NCI-H146 (cell line): ENCODE measurements at places on chromosomes 1 and 21.

DNA sequence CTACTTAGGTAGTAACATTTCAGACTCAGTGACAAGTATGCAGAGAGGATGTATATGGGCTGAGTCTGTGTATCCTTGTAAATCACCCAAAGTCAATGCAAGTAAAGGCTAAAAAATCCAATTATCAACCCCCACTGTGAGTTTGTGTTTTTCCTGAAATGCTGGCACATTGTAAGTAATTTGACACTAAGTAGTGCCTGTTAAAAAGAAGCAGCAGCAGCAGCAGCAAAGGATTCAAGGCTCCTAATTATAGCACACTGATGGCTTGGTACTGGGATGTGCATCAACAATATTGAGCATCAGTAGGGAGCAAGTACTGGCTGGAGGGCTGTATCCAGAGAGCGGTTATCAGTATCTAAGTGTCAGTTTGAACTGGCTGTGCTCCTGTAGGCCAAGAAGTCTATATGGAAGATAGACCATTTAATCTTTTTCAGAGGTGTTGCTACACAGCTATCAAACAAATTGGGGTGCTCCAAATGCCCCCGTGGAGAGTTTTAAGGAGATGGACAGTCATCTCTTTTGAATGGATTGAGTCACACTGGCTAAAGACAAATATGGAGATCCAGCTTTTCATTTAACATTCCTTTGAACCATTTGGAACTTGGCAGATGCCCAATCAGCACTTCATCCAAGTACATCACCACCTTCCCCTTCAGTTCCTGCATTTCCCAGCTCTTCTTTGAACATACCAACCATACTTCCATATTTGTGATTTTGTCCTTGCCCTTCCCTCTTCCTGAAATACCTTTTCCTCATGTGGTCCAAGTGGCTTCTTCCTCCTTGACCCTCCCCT is 241.2 kb upstream of the ST6GALNAC5 start:
- DNase-seq, result peak; percentile 54

DNA sequence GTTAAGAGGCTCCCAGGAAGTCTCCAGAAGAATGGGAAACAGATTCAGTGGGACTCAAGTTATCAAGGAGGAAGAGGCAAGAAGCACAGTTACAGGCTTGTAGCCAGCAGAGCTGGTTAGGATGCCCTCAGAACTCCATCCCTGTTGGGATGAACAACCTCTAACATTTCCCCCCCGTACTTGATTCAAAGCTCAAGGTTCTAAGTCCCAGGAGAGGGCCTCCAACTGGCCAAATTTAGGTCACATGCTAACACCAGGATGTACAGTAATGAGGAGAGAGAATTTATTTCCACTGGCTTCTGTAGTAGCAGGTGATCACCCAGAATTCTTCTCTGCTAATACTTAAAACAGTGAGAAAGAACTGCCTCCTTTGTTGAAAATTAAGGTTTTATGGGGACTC is 22.3 kb upstream of the HSPA13 start:
- no peak for DNase-seq

GRCh38 chr1:103265551-103265950 is 157.2 kb upstream of the COL11A1 start:
- DNase-seq, result no peak

DNA sequence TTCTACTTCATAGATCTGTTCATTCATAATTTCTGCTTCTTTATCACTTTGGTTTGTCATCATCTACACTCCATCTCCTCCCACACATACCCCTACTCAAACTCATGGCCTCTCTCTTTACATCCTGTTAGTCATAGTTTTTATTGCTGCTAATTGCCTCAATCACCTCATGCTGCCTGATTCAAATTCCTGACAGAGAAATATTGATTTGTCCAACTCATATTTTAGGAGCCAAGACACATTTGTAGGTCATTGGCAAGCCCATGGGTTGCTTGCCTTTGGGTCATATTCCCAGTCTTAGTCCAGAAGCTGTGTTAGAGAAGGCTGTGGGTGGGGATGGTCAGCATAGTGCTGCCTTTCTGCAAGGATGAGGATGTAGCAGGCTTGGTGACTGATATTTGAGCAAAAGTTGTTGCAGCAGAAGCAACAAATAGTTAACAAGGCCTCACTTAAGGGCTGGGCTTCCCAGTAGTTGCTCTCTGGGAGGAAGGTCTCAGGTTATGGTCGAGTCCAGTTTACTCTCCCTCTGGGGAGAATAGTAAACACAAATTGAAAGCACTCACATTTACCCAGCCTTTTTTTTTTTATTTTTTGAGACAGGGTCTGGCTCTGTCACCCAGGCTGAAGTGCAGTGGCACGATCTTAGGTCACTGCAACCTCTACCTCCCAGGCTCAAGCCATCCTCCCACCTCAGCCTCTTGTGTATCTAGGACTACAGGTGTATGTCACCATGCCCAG is 22.4 kb upstream of the EPS15 start:
- DNase-seq, result no peak

GRCh38 chr1:59554011-59554663 is 257.2 kb downstream of the FGGY start:
- DNase-seq, result no peak

DNA sequence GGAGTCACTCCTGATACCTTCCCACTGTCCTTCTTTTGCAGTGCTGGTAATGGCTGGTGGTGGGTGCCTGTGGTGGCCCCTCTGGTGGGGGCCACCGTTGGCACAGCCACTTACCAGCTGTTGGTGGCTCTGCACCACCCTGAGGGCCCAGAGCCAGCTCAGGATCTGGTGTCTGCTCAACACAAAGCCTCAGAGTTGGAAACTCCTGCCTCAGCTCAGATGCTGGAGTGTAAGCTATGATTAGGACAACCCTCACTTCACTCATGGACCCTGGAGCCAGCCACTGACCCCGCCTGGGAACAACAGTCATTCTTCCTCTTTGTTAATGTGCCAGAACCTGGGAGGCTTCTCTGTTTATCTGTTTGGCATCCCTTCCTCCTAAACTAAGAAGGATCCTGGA is 1.1 kb upstream of the ATP8B2 start:
- no peak for DNase-seq

DNA sequence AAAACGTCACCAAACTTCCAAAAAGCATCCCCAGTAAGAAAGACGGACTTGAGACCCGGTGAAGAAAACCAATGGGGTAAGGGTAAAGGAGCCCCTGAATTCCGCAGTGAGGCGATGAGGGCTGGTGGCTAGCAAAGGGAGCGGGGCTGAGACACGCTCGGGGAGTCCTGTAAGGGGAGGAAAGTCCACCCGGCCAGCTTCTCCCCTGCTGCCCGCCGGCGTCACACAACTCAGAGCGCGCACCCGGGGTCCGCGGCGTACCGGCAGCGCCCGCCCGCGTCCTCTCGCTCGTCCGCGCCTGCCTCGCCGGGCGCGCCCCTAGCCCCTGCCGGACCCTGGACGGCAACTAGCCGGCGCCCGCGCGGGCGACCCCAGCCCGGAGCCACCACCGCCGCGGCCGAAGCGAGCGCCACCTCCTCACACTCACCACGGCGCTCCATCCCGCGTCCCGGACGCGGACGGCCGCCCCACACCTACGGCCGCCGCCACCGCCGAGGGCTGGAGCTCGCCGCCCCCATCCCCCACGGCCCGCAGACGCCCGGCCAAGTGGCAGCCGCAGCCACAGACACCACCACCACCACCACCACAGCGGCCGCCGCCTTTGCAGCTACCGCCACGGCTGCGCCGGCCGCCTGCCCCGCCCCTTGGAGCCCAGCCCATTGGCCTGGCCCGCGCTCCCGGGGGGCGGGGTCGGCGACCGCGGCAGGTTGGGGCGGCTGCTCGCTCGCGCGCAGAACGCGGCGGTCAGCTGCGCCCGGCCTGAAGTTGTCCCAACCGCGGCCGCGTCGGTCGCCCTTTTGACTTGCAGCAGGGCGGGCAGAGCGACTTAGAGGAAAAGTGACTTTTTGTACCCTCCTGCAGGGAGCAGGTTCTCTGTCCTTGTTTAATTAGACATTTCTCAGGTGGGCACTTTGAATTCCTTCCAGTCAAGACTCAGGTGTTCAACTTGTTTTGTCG is 10.0 kb upstream of the ARHGAP29 start:
- DNase-seq, result peak; percentile 57

GRCh38 chr21:42619166-42619565 is 34.3 kb upstream of the PDE9A start:
- no peak for DNase-seq

GRCh38 chr1:66778266-66778665 is 22.8 kb downstream of the INSL5 start:
- DNase-seq, result no peak

DNA sequence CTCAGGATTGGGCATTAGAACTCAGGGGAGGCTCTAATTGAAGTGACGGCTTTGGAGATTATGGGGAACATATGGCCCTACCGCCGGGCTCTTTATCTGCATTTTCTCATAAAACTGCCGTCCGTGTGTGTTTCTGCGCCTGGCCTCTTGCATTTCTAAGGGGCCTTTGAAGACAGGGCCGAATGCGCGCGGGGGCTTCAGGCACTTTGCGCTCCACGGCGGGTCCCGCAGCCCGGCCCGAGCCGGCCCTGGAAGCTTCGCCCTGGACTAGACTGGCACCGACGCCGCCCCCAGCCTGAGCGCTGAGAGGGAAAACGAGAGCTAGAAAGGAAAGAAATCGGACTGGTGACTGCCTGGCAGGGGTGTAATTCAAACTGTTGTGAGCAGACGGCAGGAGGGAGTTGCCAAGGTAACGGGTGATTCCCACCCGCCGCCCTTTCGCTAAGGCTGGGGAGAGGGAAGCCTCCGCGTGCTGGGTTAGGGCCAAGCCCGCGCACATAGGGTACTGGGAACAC is 120.7 kb downstream of the LMX1A start:
- peak; percentile 79 for DNase-seq

DNA sequence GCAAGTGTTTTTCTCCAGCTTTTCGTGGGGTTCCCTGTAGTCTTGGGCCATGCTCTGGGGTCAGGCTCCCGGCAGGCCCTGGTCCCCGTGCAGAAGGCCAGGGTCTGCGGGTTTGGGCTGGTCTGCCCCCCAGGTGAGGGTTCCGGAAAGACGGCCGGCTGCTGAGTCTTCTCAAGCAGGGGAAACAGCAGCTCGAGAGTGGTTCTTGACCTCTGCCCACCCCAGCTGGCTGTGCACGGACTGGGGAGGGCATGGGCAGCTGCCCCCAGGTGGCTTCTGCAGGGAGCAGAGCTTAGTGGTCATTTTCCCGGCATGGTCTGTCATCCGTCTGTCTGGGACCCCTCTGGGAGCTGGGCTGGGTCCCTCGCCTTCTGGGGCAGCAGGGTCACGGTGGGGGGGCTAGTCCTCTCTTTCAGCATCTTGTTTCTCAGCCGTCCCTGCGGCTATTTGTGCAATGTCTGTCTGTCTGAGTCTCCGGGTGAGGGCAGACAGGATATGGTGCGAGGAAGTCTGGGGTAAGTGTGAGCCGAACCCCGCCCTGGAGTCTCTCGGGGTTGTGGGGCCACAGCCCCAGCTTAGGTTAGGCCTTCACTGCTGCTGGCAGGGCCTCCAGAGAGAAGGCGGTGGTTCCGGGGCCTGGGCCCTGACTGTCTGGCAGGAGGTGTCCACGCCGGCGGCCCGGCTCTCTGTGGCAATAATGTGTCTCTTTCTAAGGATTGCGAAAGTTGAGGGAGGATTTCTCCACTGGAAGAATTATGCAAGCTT is 6.1 kb downstream of the SKI start:
- DNase-seq, result no peak
